ENCODE measurements at places on chromosomes 2 and 18.
A peak's percentile ranks its signal among the peaks of the same experiment; 100 is the strongest.

DNA sequence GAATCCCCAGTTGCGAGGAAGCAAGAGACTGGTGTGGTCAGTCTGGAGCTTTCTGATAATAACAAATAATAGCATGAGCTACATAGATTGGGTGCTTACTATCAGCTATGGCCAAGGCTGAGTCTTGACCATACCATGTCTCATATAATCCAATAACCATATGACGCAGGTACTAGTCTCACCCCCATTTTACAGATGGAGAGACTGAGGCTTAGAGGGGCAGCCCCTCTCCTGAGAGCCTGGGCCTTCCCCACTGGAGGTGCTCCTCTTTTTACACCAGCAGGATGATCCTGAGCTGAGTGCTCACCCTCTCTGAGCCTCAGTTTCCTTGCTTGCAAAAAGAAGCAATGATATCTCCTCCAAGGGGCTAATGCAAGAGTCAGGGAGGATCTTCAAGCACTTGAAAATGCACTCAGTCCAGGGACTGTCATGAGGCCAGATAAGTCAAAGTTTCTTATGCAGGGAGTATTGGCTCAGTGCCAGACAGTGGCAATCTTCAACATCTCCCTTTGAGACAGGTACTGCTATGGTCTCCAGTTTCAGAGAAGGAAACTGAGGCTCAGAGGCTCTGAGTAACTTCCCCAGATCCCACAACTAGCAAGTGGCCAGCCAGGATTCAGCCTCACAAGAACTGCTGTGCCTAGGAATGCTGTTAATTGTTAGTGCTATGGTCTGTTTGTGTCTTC lies 149.7 kb downstream of the TFCP2L1 start:
- no peak for DNase-seq

DNA sequence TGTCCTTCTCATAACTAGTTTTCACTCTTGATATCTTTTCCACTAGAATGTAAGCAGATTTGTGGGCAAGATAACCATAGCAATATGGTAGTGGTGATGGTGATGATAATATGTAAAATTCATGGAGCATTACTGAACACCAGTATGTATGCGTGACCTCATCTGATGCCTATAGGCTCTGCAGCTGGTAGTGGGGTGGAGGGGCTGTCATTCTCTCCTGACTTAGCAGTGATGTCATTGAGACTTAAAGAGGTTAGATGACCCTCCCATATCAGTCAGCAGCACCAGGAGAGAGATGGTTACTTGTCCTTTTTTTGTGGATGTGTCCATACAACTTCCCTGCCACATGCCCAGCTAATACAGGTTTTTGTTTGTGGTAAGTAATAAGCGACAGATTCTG lies 27.9 kb downstream of the PARD3B start:
- DNase-seq: no peak

GRCh38 chr2:74374509-74375205 lies 5.5 kb downstream of the DCTN1 start:
- DNase-seq: no peak

DNA sequence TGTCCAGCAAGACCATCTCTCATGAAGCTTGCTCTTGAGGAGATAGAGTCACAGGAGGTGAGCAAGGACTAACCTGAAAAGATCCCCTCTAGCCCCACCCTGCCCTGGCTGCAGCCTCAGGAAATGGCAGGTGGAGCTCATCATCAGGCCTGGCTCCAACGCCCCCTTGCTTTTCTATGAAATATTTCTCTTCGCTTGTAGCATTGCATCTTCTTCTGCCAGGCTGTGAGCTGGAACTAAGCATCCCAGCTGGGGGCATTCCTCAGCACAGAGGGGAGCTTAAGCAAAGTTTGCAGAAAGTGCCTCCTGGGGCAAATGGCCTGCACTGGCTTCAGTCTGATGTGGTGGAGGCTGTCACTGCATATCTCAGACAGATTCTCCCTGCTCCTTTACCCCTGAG lies 90.1 kb upstream of the LGALSL start:
- no peak for DNase-seq

- no peak for DNase-seq
These were observed 421.6 kb upstream of the CHST9 start for GRCh38 chr18:27606741-27607140.

GRCh38 chr2:168434146-168434545 lies 21.9 kb upstream of the CERS6 start:
- no peak for DNase-seq

GRCh38 chr18:47174545-47175116 lies 1.5 kb downstream of the IER3IP1 start:
- no peak for DNase-seq

DNA sequence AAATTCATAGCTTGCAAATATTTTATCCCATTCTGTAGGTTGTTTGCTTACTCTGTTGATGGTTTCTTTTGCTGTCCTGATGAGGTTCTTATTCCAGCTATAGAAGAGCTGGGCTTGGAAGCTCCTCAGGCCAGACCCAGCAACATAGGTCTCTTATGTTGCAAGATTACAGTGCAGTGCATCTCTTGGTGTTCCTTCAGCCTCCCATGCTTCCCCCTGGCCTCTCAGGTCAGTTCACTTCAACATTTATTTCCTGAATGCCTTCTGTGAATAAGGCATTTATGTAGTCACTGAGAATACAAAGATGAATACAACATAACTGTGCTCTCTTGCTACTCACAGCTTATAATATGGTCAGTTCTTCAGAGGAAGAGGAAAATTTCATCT lies 179.0 kb upstream of the SLC39A10 start:
- DNase-seq: no peak

DNA sequence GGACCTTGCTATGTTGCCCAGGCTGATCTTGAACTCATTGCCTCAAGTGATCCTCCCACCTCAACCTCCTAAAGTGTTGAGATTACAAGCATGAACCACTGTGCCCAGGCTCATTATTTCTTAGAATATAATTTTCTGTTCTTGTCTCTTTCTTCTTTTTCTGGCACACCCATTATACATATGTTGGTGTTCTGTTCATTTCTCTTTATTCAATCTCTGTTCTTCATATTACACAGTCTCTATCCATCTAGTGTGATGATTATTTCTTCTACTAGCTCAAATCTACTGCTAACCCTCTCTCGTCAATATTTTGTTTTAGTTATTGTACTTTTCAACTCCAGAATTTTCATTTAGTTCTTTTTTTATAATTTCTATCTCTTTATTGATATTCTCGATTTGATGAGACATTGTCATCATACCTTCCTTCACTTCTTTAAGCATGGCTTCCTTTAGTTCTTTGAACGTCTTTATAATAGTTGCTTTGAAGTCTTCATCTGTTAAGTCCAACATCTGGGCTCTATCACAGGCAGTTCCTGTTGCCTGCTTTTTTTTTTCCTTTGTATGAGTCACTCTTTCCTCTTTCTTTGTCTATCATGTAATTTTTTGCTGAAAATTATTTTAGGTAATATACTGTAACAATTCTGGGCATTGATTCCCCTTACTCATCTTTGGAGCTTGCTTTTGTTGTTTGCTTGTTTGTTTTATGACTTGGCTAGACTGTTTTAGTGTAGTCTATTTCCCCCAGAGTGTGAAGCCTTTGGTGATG lies 196.4 kb upstream of the NABP1 start:
- no peak for DNase-seq

DNA sequence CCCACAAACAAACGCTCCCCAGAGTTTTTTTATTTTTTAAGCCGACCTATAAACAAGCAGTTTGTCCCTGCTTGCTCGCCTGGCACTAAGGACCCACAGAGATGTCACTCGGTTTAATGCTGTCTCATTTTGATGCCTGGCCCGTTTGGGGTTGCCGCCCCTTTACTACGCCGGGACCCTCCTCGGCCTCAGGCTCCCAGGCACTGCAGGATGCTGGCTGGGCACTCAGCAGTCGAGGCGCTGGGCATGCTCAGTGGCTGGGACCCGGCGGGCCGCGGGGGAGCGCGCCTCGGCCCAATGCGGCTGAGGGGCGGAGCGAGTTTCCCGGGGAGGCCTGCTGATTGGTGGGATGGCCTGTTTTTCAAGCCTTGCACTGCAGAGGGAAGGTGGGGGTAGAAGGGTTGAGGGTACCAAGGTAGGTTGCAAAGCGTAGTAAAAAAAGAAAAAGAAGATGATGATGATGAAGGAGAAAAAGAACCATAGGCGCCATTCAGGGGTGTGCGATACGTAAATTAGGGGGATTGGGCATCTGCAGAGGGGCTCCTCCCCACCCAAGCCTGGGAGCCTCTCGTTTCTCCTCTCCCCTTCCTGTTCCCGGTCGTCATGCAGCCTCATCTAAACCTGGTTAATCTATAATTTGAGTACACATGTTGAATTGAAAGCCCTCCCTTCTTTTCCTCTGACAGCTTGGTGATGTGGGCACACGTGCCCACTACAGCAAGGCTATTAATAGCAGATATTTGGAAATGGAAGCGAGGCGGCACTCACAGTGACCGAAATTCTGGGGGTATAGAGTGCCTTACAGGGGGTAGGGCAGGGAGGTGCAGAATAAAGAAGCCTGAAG lies 1.5 kb upstream of the IRS1 start:
- peak; percentile 90 for DNase-seq

DNA sequence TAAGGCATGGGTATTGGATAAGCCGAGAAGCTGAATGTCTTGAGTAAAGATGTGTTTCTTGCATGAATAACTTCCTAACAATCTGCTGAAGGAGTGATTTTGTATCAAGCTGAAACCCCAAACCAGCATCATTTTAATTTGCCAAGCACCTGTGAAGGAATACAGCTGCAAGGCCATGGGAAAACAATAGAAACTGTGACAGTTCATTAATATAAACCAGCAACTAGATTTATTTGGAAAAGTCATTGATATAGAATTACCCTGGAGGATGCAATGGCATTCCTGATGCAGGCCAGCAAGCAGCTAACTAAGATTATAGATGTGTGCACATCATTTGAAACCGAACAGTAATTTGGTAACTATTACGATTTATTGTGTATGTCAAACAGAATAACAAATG lies 155.7 kb upstream of the TCF4 start:
- no peak for DNase-seq

DNA sequence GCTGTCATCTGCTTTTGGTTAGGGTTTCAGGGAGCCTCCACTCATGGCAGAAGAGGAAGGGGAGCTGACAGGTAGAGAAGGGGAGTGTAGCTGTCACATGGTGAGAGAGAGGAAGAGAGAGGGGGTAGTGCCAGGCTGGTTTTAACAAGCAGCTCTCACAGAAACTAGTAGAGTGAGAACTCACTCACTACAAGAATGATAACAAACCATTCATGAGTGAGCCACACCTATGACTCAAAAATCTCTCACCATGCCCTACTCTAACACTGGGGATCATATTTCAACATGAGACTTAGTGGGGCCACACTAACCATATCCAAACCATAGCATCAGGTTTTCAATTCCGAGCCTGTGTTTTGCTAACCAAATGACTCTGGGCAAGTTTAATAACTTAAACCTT lies 274.9 kb upstream of the VWC2L start:
- no peak for DNase-seq

DNA sequence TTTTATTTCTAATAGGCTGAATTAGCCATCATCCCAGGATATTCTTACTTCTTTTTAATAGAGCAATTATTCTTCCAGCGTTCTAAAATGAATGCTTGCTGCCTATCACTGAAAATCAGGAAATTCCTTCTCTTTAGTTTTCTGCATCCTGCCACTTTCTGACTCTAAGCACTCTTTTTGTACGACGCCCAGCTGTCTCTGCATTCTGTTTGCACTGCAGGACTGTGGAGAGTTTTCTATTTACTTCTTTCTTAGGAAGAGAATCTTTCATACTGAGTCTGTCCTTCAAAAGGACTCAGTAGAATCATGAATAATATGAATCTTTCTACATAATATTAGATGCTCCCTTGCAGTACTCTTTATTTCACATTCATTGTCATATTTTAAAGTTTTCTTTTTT lies 360.4 kb upstream of the DSEL start:
- no peak for DNase-seq

DNA sequence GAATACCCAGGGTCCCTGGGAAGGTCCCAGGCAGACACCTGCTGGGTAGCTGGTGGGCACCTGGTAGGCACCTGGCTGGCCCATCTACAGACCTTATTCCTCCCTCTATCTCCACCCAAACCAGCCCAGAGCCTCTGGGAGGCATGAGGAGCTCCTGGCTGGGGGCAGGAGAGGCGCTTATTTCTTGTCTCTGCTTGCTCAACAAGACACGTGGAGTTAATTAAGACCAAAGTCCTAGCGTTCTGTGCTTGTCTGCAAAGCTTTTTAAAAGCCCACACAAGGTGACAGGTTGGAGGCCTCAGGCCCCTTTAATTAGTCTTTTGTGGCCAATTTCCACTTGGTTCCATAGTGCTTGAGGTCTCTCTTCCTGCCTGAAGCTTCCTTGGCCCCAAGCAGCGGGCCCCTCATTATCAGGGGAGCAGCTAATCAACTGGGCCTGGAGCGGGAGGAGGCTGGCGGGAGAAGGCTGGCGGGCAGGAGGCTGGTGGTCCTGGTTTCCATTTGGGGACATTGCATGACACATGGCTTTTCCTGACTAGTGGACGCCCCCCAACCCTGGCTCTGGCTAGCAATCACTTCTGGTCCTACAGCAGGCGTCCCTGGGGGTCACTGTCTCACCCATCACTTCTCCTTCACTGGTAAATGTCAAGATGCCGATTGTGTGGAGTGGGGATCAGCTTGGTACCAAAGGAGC lies 65.4 kb upstream of the HDAC4 start:
- no peak for DNase-seq

GRCh38 chr2:115299199-115299598 lies 856.8 kb downstream of the DPP10 start:
- DNase-seq: no peak

DNA sequence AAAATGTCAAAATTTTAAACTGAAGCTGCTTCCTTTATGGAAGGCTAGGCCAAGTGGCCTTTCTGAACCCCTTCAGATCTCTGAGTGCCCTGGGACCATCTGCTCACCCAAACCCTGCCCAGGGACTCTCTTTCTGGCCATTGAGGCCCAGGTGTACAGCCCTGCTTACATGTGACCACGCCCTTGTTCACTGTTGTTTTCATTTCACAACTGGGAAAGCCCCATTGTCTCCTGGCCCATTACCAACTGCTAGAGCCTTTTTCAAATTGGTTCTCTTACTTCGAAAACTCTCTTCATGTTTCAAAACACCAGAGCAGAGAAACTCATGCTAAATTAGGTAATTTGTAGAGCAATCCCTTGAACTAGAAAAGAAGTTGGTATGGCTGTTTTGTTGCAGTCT lies 219.5 kb upstream of the TANK start:
- no peak for DNase-seq

GRCh38 chr2:226906163-226906693 lies 70.4 kb downstream of the RHBDD1 start:
- no peak for DNase-seq

DNA sequence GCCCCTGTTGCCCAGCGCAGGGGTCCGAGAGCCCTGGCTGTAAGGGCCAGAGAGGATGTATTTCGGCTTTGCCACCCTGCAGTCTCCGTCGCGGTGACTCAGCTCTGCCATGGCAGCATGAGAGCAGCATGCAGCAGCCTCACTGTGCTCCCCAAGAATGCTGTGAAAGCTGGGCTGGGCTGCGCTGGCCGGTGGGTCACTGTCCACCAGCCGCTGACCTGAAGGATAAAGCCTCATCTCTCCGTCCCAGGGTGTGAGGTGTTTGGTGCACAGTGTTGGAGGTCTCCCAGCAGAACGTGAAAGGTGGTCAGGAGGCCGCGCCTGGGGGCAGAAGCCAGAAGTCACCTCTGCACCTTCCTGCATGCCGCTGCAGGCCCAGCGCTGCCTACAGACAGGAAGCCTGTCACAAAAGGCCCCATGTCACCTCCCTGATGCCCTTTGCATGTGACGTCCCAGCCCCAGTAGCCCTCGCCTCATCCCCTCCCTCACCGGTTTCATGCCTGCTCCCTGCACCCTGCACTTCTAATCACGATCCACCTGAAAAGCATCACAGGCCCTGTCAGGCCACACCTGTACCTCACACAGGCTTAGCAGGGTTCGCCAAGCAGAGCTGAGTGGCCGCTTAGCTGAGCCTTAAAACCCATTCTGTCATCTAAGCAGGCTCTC lies 342.1 kb downstream of the EIPR1 start:
- no peak for DNase-seq
